ENCODE measurements at places on chromosomes 2 and 18. TPM values are rescaled to one million over a fixed set of nuclear protein-coding genes. Genes with fewer than 3 reads are reported as not detected.

The MYO1B gene
- 74.7 TPM for total RNA-seq

The TEX44 gene
- total RNA-seq: not detected

- H3K27me3 ChIP-seq: no peaks in the 10 kb centered on the region
- no peak overlapping the region for H3K27ac ChIP-seq
- no peaks in the 10 kb centered on the region for H3K4me1 ChIP-seq
- no peak overlapping the region for H3K4me3 ChIP-seq
- no peak for DNase-seq
These were observed 457.9 kb downstream of the PIK3C3 start for GRCh38 chr18:42412896-42413295.

DNA sequence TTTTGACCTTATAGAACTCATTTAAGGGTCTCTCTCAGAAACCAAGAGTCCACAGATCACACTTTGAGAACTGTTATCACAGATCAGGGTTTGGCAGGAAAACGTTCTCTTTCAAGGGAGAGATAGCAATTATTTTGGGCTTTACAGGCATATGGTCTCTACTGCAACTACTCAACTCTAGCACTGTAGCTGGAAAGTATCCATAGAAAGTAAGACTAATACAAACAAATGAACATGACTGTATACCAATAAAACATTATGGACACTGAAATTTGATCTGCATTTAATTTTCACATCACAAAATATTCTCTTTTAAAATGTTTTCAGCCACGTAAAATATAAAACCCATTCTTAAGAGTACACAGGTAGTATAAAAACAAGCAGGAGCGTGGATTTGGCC is 100.5 kb downstream of the TRIP12 start:
- no peak overlapping the region for H3K27ac ChIP-seq
- no peaks in the 10 kb centered on the region for H3K4me1 ChIP-seq
- H3K27me3 ChIP-seq: no peaks in the 10 kb centered on the region
- no peak overlapping the region for H3K4me3 ChIP-seq
- DNase-seq: no peak
- H3K36me3 ChIP-seq: peaks cover 20% of the 10 kb centered on the region

DNA sequence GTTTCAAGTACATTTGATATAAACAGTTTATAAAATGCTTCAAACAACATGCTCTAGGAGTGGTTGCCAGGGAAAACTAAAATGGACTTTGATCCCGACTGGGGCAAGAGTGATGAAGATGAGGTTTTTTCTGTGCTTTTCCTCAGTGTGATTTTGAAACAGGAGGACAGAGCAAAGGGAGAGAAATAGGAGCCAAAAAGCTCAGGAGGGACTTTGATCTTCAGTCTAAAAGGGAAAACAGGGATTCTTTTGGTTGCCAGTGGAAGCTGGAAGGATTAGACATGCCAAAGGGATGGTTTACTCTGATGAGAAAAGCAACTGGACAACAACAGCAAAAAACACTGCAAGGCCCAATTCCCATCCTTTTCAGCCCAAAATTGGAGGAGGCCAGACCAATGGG is 95.5 kb downstream of the LTBP1 start:
- no peaks in the 10 kb centered on the region for H3K4me1 ChIP-seq
- no peak for DNase-seq
- no peak overlapping the region for H3K4me3 ChIP-seq
- H3K36me3 ChIP-seq: no peaks in the 10 kb centered on the region

DNA sequence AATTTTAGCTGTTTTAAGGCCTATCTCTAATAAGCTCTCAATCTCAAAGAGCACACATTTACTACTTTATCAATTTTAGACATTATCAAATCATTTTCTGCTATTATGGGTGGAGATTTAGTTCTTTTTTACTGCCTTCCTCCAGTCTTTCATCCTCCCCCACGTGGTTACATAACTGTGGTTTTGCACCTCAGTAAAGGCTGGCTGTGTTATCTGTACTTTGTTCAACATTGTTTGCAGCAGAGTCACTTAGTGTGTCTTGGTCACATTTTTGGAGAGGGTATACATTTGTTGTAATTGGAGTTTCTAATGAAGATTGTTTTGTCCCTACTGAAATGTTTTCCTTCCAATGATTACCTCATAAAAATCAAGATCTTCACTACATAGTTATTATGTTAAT is 549.6 kb upstream of the CELF4 start:
- H3K4me3 ChIP-seq: no peak overlapping the region
- no peak for DNase-seq
- H3K27ac ChIP-seq: no peak overlapping the region
- H3K27me3 ChIP-seq: no peaks in the 10 kb centered on the region
- H3K36me3 ChIP-seq: no peaks in the 10 kb centered on the region

The FHOD3 gene
- total RNA-seq: 24.9 TPM

- no peak overlapping the region for H3K4me3 ChIP-seq
- DNase-seq: peak; percentile 50
- H3K36me3 ChIP-seq: no peaks in the 10 kb centered on the region
- no peak overlapping the region for H3K27ac ChIP-seq
- H3K4me1 ChIP-seq: no peaks in the 10 kb centered on the region
These were observed 590.8 kb upstream of the ID2 start for GRCh38 chr2:8090748-8091700.

GRCh38 chr2:219944866-219945265 is 317.4 kb downstream of the SLC4A3 start:
- H3K4me3 ChIP-seq: no peak overlapping the region
- no peaks in the 10 kb centered on the region for H3K27me3 ChIP-seq
- no peak for DNase-seq

- DNase-seq: no peak
- no peak overlapping the region for H3K4me3 ChIP-seq
- H3K27me3 ChIP-seq: no peaks in the 10 kb centered on the region
- H3K4me1 ChIP-seq: no peaks in the 10 kb centered on the region
- H3K36me3 ChIP-seq: no peaks in the 10 kb centered on the region
These were observed 18.7 kb upstream of the SIX3 start for GRCh38 chr2:44922776-44923175.

The GLS gene
- total RNA-seq: 415 TPM

The ASB18 gene
- not detected for total RNA-seq

DNA sequence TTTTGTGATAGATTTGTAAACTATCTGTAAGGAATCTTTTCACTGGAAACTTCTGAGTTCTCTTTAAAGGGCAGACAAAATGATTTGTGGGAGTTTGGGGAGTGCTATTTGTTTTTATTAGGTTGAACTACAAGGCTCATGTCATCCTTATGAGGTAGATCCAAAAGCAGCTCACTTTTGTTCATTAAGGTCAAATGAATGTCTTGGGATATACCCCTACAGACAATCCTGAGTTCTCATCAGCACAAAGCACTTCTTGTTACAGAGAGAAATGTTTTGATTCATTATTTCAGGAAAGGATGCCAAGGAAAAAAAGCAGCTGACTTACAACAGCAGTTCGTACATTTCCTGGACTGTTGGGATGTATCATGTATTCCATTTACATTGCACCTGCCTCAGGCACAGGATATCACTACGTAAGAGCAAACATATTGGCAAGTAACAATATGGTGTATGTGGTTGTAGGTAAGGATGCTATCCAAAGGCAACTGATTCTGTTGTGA is 68.9 kb downstream of the DCC start:
- H3K36me3 ChIP-seq: no peaks in the 10 kb centered on the region
- H3K27ac ChIP-seq: no peak overlapping the region
- H3K27me3 ChIP-seq: no peaks in the 10 kb centered on the region
- DNase-seq: no peak
- no peak overlapping the region for H3K4me3 ChIP-seq
- peaks cover 5% of the 10 kb centered on the region for H3K4me1 ChIP-seq

DNA sequence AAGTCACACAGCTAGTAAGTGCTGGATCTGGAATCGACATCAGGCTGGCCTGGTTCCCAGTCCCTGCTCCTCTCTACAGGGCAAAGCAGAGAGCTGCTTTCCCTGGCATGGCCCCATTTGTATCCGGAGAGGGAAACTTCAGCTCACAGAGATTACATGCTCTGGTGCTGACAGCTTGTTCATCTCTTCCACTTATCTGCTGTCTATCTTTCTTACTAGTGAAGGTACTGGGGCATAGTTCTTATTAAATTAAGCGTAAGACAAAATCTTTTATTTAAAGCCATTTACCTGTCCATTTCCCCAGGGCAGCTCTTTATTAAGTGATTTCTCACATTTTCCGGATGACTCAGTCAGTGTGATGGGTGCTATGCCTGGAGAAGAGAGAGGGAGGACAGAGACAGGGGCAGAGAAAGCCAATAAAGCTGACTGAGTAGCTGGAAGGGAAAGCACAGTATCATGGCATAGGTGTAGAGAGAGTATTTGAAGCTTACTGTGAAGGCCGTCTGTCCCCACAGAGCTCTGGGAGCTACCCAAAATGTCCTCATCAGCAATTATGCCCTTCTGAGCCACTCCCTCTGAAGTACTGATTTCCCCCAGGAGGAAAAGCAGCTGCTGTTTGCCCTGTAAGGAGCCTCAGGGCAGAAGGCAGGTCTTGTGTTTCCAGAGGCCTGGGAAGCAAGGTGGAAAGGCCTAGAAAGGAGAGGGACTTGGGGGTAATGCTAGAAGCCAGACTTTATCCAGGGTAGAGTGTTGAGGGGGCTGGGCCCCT is 44.1 kb upstream of the EPAS1 start:
- H3K4me1 ChIP-seq: no peaks in the 10 kb centered on the region
- no peaks in the 10 kb centered on the region for H3K27me3 ChIP-seq
- no peak overlapping the region for H3K27ac ChIP-seq

GRCh38 chr2:152562198-152562884 is 154.9 kb downstream of the PRPF40A start:
- no peak for DNase-seq
- no peak overlapping the region for H3K4me3 ChIP-seq
- no peaks in the 10 kb centered on the region for H3K36me3 ChIP-seq
- no peaks in the 10 kb centered on the region for H3K27me3 ChIP-seq
- no peak overlapping the region for H3K27ac ChIP-seq

- peak overlapping the region; percentile 74 for H3K27ac ChIP-seq
- H3K27me3 ChIP-seq: no peaks in the 10 kb centered on the region
- H3K4me3 ChIP-seq: no peak overlapping the region
- no peak for DNase-seq
These were observed 53.4 kb downstream of the LIMS1 start for GRCh38 chr2:108587621-108588020.

DNA sequence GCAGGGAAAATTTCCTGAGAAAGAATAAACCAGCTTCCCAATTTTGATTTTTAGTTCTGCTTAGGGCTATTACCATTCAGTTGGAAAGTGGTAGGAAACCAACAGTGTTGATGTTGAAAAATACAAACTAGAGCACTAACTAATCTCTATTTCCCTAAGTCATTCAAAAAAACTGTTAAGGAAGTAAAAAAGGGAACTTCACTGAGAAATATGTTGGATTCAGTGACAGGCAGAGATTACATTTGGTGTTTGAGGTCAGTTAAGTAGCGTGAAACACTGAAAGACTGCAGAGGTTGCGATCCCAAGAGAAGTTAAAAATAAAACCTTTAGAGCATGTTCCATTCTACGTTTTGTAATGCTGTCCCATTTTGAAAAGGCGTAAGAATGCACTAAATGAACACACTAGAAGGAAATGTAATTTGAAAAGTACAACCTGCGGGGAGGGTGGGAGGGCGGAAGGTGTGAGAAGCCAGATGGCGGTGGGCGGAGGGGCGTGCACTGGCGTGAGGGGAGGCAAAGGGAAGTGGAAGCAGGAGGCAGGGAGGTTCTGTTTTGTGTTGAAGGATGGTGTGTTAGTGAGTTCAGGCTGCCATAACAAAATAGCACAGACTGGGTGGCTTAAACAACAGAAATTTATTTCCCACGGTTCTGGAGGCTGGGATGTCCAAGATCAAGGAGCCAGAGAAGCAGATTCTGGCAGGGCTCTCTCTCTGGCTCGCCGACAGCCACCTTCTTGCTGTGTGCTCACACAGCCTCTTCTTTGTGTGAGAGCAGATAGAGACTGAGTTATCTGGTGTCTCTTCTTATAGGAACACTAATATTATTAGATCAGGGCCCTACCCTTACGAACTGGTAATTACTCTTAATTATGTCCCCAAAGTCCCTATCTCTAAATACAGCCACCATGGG is 94.3 kb upstream of the KCTD1 start:
- H3K36me3 ChIP-seq: no peaks in the 10 kb centered on the region
- H3K27me3 ChIP-seq: no peaks in the 10 kb centered on the region
- no peaks in the 10 kb centered on the region for H3K4me1 ChIP-seq
- no peak overlapping the region for H3K4me3 ChIP-seq

DNA sequence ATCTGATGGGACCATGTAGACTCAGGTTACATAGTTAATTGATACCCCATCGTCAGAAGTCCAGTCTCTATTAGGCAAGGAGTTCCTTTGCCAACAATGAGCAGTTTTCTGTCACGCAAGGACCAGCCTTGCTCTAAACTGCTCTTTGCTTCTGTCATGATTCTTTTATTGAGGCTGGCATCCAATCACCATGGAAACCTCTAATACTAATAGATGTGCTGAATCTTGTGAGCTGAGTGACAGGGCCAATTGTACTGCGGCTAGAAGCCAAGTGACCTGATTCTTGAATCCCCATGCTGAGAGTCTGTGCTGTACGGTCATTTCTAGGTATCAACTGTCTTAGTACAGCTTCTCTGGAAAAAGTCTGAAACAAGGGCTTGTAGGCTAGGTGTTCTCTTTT is 395.6 kb downstream of the RND3 start:
- no peak for DNase-seq
- no peak overlapping the region for H3K27ac ChIP-seq
- H3K4me1 ChIP-seq: no peaks in the 10 kb centered on the region
- no peak overlapping the region for H3K4me3 ChIP-seq

The LRRTM4 gene
- not detected for total RNA-seq

DNA sequence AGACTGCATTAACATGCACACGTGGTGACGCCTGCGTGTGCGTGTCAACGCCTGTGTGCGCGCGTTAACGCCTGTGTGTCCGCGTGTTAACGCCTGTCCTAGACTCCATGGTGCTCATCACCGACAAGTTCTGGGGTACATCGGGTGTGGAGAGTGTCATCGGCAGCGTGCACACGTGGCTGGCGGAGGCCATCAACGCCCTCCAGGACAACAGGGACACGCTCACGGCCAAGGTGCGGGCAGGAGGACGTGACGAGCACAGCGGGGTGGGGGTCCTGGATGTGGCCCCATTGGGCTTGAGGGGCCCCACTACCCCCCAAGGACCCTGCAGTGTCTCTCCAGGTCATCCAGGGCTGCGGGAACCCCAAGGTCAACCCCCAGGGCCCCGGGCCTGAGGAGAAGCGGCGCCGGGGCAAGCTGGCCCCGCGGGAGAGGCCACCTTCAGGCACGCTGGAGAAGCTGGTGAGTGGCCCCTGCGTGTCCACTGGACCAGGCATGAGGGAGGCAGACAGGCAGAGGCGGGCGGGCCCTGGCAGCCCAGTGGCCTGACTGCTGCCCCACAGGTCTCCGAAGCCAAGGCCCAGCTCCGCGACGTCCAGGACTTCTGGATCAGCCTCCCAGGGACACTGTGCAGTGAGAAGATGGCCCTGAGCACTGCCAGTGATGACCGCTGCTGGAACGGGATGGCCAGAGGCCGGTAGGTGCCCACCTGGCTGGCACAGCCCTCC is 29.2 kb downstream of the GPC1 start:
- H3K36me3 ChIP-seq: peaks cover 24% of the 10 kb centered on the region
- no peaks in the 10 kb centered on the region for H3K4me1 ChIP-seq
- H3K27ac ChIP-seq: no peak overlapping the region
- peak; percentile 1 for DNase-seq
- no peak overlapping the region for H3K4me3 ChIP-seq

The SULT1C2 gene
- total RNA-seq: 16.6 TPM

- H3K4me1 ChIP-seq: peaks cover 26% of the 10 kb centered on the region
- H3K4me3 ChIP-seq: peak overlapping the region; percentile 78
- H3K27me3 ChIP-seq: no peaks in the 10 kb centered on the region
- peak overlapping the region; percentile 60 for H3K27ac ChIP-seq
- DNase-seq: no peak
- no peaks in the 10 kb centered on the region for H3K36me3 ChIP-seq
These were observed 996 bp downstream of the TGFBRAP1 start for GRCh38 chr2:105328281-105329196.
